Stimulated activated CD4-positive, alpha-beta T cell treated with anti-CD3 and anti-CD28 coated beads, TNF-alpha, amount 100 ng/mL, for 1 hour (primary cell): ENCODE measurements at places on chromosomes 3 and 15.

- no peak for DNase-seq
Measured at GRCh38 chr3:31768479-31769125, 212.5 kb downstream of the OSBPL10 start.

DNA sequence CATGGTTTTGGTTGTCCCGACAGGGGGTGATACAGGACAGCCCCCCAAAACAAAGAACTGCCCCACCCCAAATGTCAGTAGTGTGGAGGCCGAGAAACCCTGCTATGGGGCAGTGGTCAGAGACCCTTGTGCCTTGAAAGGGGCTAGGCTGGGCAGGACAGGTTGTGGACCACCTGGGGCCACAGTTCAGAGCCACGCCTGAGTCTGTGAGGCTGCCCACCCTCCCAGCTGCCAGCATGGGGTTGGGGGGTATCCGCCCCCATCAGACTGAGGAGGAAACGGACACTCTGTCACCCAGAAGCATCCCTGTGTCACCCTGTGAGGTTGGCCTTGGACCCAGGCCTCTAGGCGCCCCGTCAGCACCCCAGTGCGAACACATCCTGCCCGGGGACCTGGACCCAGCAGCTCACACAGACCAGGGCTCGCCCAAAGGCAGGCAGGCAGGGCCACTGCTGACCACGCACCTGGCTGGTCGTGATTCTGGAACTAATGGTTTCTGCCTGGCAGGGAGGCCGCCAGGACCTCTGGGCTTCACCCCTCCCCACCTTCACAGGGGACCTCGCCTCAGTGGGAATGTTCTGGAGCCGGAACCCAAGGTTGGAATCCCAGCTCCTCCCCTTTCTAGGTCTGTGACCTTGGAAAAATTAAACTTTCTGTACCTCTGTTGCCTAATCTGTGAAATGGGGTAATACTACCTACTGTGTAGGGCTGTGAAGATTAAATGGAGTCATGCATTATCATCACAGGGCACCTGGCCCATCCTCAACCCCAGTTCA lies 1.4 kb downstream of the SLC41A3 start:
- no peak for DNase-seq

DNA sequence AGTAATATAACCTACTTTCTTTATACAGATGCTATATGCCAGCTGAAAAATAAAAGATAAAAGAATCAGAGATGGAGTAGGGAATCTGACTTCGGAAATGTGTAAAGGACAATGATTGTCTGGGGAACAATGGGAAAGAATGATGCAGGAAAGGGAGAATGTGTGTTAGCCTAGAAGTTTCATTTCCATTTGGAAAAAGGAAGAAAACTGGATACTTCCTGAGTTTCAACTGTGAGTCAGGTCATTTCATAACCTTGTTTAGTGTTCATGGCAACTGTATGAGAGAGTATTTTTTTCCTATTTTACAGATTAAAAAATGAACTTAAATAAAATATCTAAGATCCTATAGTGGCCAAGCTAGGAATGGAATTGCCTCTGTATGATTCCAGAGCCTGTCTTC lies 261.3 kb upstream of the NECTIN3 start:
- DNase-seq = no peak

DNA sequence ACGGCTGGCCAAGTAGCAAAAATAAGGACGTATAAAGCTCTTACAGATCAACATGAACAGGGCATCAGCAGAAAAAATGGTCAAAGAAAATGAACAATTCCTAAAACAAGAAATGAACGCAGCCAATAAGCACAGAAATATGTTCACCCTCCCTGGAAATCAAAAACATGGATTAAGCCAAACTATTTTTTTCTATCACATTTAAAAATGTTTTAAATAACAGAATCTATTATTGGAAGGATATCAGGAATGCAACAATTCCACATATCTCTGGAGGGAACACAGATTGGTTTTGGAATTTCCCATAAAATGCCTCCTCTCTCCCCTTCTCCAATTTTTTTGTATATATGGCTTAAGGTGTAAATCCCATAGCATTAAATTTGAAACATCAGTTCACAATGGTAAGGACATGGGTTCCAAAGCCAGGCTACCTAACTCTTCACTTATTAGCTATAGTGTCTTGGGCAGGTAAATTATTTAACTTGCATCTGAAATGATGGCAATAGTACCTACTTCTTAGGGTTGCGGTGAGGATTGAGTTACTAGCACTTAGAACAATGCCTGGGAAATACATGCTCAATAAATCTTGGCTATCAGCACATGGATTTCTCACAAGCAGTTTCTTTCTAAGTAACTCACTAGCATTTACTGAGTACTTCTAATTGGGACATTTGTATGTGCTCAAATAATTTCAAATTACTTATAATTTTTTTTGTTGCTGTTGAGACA lies 10.1 kb downstream of the UACA start:
- no peak for DNase-seq

- no peak for DNase-seq
Measured at GRCh38 chr3:105927741-105928140, 58.9 kb upstream of the CBLB start.

GRCh38 chr3:139414608-139415224 lies 25.3 kb upstream of the COPB2 start:
- DNase-seq = no peak

DNA sequence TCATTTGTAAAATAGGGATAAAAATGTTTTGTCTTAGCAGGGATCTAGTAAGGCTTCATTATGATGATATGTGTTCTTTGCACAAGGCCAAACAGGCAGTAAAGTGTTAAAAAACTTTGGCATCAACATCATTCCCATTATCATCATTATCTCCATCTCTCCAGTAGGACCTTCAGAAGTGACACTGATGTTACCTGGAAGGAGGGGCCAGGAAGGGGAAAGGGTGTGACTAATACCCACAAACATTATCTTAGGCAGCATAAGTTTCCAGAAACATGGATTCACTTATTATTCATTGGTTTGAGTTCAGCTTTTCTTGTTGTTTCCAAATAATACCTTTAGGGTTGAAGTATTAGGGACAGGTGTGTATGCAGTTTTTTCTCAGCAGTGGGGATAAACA lies 399.6 kb downstream of the PTPRG start:
- no peak for DNase-seq

DNA sequence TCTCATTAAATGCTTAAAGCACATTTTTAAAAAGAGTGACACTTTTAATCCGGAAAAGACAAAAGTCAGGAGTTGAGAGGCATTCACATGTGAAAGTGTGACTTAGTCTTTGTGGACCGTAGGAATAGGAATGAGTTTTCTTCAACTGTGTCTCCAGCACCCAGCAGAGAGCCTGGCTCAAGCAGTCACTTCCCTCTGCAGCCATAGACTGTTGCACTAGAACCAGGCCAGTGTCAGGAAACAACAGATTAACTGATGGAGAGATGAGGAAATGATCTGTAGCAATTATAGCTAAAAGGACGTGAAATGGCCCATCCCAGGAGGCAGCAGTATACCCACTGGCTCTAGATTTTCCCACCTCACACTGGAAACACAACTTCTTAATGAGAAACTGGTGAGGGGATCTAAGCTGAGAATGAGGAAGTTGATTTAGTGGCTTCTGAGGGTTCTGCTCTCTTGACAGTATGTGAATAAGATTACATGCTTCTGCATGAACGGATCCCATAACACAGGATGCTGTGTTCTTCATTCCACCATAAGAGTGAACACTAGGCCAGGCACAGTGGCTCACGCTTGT lies 19.8 kb downstream of the CFAP92 start:
- DNase-seq = no peak

DNA sequence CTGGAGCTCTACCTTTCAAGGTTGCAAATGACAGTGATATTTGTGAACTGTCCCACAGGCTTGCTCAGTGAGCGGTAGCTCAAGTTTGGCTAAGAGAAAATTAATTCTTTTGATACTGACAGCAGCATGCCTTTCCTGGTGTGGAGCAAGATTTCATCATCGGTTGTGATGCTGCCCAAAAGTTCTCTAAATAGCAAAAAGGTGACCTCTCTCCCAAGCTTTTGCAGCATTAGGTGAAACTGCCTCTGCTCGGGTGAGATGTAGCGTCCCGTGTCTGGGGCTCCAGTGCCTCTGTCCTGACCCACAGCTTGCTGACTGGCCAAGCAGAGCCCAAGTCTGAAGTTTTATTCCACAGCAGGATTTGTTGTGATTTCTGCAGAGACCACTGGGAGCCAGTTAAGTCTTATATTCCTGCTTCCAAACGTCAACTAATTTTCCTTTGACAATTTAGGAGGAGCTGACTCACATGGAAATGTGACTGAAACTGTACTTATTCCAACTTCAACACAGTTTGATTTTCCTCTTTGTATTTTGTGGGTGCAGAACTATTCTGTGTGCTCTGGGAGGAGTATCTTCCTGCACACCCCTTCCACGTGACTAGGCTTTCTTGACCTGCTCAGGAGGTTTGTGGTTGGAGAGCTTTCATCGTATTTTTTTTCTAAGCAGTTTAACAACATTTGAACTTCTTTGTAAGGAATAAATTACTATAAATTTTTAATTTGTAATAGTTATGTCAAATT lies 5.9 kb downstream of the SYNM start:
- DNase-seq = no peak

DNA sequence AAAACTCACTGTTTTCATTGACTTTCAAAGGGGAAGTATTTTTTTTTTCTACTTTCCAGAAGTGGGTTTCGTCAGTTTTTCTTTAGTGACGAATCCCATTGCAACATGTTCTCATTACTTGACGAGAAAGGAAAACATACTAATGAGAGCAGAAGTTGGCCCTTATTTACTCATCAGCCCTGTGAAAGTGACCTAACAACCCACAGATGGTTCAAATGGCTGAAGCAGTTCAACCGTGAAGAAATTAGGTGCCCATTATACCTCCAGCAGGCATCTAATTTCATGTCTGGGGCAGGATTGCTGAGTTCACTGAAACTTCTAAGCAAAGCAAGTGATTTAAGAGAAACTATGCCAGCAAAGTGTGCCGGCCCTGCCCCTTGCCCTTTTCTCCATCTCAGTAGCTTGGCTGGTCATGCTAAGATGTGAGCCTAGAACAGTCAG lies 9.0 kb downstream of the AQP9 start:
- no peak for DNase-seq

GRCh38 chr15:33813891-33814290 lies 154.4 kb upstream of the CHRM5 start:
- DNase-seq = no peak

DNA sequence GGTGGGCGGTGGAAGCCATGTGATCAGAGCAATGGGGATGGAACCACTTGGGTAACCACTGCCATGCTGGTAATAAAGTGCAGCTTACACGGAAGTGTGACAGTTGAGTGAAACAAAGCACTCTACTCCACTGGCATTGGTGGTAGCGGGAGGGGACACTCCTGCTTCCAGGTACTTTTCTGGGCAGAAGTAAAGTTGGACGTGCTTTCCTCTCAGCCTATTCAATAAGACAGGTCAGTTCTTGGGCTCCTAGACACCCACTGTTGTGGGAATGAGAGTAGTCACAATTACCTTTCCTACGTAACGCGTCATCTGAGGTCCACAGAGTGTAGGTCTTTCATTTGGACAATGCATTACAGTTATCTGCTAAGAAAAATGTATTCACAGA lies 51.7 kb upstream of the CHD2 start:
- DNase-seq = no peak

DNA sequence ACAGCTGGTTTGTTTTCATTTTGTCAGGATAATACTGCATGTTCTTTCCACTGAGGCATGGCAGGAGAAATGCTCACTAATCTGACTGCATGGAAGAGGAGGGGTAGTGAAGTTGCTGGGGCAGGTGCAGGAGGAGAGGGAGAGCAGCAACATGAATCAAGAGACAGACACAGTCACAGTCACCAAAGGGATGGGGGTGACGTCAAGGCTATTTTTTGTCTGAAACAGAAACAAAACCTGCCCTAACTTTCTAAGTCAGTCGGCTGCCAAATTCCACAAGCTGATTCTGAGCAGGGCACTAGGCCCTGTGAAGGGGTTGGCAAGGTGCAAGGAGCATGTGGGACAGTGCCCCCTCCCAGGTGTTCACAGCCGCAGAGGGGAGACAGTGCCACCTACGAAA lies 186.6 kb upstream of the NSMCE3 start:
- DNase-seq = no peak

- DNase-seq = no peak
Measured at GRCh38 chr3:152281133-152281713, 12.5 kb downstream of the MBNL1 start.

DNA sequence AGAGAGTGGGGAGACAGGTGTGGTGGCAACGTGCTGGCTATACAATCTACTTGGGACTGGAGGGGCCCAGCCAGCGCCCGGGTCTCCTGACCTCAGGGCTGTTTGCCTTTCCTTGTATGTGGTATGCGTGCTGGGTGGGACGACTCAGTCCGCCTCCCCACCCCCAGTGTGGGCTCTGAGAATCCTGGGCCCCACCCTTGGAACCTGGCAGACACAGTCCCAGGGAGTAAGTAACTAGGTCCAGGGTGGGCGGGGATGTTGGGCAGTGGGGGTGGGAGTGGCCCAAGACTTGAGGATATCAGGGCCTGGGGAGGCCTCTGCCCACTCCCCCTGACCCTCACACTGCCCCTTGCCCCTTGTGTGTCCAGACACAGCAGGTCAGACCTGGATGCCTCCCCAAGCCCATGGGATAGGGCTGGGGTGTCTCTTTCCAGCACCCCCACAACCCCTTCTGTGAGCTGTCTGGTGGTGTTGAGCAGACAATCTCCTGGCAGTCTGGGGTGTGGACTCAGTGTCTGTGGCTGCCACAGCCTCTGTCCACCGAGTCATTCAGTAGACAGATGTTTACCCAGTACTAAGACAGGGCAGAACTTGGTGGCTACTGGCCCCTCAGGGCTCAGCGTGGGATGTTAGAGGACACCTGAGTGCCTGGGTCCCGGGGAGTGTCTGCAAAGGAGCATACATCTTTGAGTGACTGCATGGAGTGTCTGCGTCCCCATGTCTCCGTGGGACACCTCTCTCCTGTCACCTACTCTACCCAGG lies 1.3 kb downstream of the CHST13 start:
- DNase-seq = no peak

DNA sequence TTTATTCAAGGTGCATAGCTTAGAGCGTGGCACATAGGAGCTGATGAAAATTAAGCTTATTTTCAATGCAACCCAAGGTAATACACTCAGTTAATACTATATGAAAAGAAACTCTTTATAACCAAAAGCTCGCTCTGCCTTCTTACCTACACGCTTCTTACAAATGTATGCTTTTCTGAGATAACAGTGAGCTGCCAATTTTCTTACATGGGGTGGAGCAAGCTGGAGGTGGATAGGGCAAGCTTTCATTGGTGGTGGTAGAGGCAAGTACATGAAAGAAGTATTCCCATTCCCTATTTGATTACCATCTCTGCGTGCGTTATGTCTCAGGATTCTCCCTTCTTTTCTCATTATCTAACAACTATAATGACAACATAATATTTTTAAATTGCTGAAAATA lies 8.9 kb downstream of the DZIP3 start:
- DNase-seq = no peak

- no peak for DNase-seq
Measured at GRCh38 chr15:27826411-27826810, 272.7 kb downstream of the OCA2 start.

- no peak for DNase-seq
Measured at GRCh38 chr15:73959012-73959581, 32.8 kb downstream of the LOXL1 start.

- DNase-seq = no peak
Measured at GRCh38 chr3:16437640-16438039, 75.9 kb downstream of the RFTN1 start.
